Lower leg skin (tissue), 4 donors: ENCODE measurements at places on chromosomes 6 and 20.

DNA sequence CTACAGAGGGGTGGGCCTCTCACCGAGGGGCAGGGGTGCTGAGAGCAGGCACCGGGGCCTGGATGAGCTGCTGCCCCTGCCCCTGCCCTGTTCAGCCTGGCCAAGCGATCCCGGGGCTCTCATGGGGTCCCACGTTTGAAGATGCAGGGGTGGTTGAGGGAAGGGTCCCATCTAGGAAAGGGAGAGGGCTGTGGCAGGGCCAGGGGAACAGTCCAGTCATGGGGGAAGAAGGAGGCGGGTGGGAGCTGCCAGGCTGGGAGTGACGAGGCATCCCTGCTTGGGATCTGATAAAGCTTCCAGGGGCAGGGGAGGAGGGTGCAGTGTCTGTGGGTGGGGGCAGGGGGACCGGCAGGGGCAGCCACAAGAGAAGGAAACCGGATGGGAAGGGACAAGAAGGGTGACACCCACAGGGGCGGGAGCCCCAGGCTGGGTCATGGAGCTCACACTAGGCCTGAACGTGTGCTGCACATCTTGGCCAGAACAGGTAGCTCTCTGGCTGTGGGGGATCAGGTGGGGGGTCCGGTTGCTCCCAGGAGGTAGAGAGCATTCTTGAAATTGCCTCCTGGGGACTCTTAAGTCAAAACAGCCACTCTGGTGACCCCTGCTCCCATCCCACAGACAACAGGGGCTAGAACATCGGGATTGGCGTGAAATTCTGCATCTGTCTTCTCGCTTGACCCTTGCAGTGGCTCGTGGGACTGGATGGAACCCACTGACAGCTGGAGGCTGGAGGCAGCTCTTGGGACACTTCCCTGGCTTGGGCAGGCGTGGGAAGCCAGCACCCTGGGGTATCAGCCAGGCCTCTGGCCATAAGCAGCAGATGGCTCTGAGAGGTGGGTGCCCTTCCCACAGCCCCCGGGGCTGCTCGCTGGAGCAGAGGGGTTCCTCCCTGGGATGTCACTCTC is 58.0 kb upstream of the GATA5 start:
- no peak for DNase-seq

DNA sequence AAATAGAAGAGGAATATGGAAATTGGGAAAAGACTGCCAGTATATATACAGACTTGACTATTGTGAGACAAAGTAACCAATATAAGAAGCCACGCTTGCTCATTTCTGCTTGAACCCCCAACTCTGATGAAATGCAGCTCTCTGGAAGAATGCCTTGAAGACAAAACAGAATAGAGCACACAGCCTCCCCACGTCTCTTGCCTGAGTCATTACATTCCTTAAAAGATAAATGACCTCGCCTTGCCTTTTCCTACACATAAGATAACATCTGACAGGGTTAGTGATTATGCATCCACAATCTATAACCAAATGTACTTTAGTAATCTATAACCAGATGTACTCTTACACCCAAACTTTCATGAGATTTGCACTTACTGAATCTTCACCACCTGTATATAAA is 141.1 kb upstream of the EEF1E1 start:
- DNase-seq: no peak

GRCh38 chr6:17258749-17259148 is 22.4 kb upstream of the RBM24 start:
- no peak for DNase-seq

DNA sequence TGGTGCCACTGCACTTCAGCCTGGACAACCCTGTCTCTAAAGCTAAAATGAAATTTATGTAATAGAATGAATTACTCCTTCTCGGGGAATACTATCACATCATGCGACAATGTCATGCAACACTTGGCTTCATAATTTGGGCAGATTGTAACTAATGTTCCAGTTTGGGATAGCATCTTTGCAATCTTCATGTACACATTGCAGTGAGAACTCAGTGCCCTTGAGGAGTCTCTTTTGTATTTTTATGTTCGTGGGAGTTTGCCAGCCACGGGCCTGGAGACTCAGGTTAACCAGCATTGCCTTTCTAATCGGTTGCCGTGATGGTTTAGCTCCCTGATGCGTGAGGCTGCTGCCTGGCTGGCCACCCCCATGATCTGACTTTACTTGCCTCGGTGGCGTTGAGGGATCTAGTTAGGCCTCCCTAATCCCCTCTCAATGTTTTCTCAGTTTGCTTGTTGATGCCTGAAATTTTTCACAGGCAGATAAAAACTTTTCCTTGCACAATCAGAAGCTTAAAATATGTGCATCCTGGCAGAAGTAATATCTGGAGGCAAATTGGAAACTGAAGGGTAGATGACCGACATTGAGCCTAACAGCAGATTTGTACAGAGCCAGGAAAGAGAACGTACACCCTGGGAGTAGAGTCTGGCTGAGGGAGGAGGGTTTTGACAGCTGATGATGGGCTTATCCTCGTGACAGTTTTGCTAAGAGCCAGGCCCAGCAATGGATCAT is 2.4 kb downstream of the GMPR start:
- DNase-seq: no peak

DNA sequence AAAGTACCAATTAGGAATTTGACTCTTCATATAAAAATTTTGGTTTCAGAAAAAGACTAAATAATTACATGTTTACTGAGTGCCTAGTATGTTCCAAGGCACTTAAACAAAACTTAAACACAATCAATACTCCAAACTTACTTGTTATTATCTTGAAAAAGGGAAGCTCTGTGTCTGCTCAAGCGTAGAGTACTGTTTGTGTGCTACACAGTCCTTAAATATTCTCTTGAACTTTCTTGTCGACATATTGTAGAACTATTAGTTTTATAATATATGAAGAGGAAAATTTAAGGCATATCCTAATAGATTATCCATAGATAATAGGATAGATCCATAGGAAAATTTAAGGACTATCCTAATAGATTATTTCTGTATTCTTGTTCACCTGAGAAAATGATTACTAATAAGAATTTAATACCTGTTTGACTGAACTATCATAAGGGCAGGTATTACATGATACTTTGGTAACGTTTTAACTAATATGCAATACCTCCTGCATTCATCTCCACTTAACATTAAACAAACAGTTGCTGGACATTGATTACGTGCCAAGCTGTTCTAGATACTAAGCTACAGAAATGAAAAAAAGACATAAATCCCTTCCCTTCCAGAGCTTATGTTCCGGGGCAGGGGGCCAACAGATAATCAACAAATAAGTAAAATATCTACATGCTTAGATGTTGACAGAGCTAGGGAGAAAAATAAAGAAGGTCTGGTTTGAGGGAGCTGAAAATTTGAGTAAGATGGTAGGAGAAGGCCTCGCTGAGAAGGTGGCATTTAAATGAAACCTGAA is 115.2 kb upstream of the BCLAF1 start:
- no peak for DNase-seq

GRCh38 chr6:63313111-63313510 is 6.7 kb downstream of the LGSN start:
- no peak for DNase-seq

GRCh38 chr6:49868951-49869529 is 2.7 kb upstream of the CRISP1 start:
- DNase-seq: no peak

DNA sequence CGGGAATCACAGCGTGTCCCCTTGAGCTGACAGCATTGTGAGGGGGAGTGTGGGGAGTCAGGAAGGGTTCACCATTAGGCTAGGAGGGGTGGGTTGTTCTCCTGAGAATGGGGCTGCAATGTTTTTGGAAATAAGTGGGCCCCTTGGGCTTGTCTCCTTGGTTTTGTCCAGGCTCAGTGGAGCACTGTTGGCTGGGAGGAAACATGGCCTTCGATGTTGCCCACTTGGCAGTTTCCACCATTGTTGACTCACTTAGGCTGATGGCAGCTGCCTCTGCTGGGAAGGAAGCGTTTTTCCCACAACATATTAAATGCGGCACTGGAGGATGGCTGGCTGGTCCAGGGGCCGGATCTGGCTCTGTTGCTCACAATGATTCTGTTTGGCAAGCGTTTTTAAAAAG is 512.1 kb downstream of the QKI start:
- DNase-seq: no peak

GRCh38 chr6:70834520-70834919 is 122.3 kb downstream of the B3GAT2 start:
- DNase-seq: no peak

GRCh38 chr6:45377043-45377553 is 636 bp downstream of the SUPT3H start:
- peak; percentile 63 for DNase-seq

DNA sequence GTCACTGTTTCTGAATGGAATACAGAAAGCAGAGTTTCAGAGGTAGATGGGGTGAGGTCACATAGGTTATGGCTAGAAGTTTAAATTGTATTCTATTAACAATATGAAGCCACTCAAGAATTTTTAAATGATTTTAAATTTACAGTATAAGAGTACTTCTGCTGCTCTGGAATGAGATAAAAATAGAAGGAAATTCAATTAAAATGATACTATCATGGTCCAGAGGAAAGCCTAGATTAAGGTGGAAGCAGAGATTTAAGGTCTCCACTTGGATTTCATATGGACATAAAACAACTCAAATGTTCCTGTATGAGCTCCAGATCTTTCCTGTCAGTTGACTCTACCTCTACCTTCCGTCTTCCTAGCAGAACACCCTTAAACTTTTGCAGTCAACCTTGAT is 68.6 kb downstream of the REV3L start:
- no peak for DNase-seq

DNA sequence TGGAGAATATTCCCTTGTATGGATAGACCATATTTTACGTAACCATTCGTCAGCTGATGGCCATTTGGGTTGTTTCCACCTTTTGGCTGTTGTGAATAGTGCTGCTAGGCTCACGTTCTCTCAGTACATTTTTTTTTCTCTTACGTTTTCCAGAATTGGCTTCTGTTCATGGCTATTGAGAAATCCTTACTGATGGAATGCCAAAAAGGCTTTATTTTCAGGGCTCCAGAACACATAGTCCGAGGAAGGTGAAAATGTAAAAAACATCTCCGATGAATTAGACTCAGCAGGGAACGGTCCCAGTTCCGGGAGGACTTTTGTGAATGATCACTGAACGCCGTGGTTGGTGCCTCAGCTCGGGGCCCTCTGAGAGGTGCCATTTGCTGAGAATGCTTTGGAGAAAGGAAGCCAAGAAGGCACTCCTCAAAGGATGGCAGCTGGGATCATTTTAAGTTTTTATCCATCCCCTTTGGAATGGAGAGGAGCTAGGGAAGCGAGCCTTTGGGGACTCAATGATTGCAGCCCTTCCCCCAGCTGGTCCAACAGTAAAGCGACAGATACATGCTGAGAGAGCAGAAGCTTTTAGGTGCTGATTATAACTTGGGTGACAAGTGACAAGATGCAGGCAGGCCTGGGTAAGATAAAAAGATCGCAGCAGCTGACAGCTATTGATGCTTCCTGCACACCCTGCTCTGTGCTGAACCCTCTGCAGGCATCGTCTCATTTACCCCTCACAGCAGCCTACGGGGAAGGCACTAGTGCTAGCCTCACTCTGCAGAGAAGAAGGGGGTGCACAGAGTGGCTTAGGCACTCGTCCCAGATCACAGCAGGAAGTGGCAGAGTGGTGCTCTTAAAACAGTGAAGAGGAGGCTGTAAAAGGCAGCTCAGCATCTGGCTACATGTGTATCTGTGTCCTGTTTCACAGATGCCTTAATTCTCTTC is 133.4 kb upstream of the KCNG1 start:
- no peak for DNase-seq

- DNase-seq: no peak
Measured at GRCh38 chr20:46250772-46251171, 57.5 kb downstream of the CDH22 start.

- no peak for DNase-seq
Measured at GRCh38 chr20:63072231-63072791, 65.5 kb upstream of the BHLHE23 start.

GRCh38 chr20:15440049-15440820 is 1102.8 kb upstream of the FLRT3 start:
- no peak for DNase-seq

DNA sequence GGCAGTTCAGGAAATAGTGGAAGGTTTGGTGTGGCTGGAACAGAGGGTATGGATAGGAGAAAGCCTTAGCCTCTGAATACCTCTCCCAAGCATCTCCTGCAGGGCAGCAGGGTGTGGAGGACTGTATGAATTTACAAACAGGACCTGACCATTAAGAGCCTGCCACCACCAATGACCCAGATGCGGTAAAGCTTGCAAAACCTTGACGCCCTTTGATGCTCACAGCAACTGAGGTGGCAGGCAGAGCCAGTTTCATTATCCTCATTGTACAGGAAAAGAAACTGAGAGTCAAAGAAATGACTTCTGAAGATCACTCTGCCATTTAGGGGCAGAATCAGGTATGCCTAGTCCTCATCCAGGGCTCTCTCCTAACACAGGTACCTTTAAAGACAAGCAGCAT is 2.4 kb downstream of the HM13 start:
- DNase-seq: no peak

DNA sequence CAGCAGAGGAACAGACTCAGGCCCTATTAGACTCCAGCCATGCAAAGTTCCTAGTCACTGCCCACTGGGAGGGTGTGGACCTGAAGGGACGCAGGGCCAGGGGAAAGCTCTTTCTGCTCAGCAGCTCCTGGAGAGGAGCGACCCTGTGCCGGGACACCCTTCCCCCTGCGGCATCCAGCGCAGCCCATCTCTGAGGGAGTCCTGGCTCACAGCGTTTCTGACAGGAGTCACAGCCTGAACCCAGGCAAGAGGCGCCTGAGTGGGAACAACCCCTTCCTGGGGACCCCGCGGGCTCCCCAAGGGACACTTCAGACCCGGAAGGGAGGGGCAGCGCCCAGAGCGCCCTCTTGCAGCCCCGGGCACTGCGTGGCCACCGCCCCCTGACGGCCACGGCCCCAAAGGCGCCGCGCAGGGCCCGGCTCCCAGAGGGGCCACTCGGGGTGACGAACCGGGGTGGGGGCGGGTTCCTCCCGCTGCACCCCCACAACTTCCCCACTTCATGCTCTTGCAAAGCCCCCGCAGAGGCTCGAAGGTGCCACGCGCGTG is 862 bp downstream of the UCKL1 start:
- no peak for DNase-seq

DNA sequence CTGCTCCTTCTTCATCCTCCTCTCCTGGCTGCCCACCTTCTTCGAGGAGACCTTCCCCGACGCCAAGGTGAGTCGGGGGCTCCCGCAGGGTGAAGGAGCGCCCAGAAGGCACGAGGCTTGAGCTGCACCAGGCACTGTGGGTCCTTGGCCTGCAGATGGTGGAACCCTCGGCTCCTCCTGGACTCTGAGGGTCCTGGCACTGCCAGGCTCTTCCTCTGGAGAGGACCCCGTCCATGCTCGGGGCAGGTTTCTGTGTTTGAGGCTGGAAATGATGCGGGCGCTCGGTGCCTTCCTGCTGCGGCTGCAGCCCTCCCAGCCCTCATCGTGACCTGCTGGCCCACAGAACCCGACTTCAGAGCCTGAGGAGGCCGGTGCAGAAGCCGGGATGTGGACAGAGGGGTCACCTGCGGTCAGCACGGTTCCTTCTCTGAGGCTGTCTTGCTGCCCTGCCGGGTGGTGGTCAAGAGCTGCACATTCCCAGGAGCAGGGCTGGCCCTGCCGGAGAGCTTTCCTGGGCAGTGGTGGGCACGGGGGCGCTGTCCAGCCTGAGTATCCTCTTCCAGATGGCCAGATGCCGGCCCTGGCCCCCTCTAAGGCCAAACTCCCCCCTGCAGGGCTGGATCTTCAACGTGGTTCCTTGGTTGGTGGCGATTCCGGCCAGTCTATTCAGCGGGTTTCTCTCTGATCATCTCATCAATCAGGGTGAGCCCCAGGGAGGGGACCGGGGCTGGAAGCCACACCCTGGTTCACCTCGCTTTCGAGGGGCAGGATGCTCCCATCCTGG is 11.3 kb downstream of the SLC17A9 start:
- no peak for DNase-seq

GRCh38 chr6:132187816-132188215 is 213.5 kb downstream of the MOXD1 start:
- no peak for DNase-seq

- DNase-seq: no peak
Measured at GRCh38 chr6:1137849-1138248, 174.0 kb upstream of the FOXQ1 start.
